NCI-H1436 (cell line): ENCODE measurements at places on chromosomes 5 and 9.

DNA sequence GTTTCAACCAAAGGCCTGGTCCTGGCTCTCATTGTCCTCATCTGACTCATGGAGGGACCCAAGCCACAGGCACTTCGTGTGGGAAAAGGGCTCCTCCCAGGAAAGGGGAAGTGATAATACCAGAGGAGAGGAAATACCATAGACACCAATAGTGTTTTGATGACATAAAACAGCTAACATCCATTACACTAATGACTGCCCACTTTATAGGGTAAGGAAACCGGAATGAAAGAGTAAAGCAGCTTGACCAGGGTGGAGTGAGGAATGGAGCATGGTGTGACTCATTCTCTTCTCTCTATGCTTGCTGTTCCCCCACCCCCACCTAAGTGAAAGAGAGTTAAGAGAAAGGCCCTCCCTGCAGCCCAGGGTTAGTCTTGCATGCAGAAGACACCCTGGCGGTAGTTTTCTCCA lies 67.4 kb upstream of the HRH2 start:
- DNase-seq, result no peak

DNA sequence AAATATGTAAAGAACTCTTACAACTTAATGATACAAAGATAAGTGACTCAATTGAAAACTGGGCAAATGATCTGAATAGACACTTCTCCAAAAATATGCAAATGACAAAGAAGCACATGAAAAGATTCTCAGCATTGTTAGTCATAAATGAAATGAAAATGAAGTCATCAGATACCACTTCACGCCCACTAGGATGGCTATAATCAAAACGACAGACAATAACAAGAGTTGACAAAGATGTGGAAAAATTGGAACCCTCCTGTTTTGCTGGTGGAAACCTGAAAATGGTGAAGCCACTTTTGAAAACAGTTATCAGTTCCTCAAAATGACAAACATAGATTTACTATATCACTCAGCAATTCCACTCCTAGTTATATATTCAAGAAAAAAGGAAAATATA lies 7.9 kb upstream of the SYK start:
- DNase-seq, result no peak

- no peak for DNase-seq
Measured at GRCh38 chr5:112070022-112070421, 313.0 kb upstream of the NREP start.

- no peak for DNase-seq
Measured at GRCh38 chr9:135879619-135880018, 27.7 kb downstream of the CAMSAP1 start.

DNA sequence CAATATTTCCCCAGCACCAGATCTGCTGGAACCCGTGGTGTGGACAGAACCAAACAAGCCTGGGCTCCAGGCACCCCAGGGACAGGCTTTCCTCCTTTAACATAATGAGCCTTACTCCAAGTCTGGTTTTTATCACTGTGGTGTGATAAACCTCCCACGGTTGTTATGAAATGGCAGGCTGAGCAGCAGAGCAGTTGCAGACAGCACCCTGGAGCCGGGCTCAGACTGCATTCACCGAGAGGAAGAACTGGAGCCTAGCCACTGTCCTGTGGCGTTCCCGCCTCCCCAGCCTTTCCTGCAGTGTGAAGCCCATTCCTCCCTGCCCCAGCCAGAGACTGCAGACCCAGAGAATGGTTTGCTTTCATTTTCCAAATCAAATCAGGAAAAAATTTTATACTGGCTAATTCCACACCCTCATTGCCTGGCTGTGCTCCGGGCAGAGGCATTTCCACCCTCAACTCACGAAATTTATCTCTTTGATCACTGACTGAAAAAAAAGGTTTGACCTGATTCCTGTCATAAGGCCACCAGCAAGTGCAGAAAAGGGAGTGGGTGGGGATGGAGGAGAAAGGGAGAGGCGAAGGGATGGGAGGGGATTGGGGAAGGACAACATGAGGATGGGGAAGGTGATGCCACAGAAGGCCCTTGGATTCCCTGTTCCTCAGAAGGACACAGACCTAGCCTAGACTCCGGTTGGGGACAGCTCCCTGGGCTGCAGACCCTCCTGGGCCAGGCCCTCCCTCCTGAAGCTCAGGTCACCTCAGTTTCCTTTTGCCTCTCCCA lies 18.9 kb downstream of the IPPK start:
- DNase-seq, result no peak

GRCh38 chr5:52883110-52883509 lies 95.4 kb downstream of the ITGA1 start:
- no peak for DNase-seq

DNA sequence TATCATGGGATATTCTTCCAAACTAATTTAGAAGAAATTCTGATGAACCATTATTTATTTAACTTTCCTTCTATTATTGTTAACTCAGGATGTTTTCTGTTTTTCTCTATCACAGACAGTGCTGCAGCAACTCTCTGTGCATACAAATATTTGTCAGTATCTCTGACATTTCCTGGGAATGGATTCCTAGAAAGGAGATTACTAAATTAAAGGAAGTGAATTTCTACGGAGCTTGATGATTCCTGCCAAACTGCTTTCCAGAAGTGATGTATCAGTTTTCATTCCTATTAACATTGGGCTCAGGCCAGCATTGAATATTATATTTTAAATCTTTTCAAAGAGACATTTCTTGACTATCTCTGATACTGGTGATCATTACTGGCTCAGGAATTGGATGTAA lies 26.0 kb upstream of the MAST4 start:
- no peak for DNase-seq
